ENCODE measurements at places on chromosomes 3 and 15. TPM values are rescaled to one million over a fixed set of nuclear protein-coding genes. Genes with fewer than 3 reads are reported as not detected.

Gene SYNM
- 22.0 TPM for total RNA-seq

Gene MST1R
- 6.3 TPM for total RNA-seq

DNA sequence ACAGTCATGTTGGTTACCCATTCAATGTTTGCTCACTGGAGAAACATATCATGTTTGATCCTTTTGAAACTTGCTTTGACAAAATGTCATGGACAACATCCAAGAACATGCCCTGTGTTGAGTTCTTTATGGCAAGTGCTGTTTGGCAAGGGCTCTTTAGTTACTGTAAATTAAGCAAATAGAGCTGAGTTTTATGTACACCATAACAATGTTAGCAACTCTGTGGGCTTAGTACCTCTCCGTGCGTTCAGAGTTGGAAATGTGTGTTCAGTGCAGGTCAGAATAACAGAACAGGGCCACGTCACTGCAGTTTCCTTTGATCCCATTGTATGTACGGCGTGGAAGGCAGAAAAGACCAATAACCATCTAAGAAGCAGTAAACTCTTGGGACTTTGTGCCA is 132.5 kb downstream of the MYRIP start:
- no peak for DNase-seq

DNA sequence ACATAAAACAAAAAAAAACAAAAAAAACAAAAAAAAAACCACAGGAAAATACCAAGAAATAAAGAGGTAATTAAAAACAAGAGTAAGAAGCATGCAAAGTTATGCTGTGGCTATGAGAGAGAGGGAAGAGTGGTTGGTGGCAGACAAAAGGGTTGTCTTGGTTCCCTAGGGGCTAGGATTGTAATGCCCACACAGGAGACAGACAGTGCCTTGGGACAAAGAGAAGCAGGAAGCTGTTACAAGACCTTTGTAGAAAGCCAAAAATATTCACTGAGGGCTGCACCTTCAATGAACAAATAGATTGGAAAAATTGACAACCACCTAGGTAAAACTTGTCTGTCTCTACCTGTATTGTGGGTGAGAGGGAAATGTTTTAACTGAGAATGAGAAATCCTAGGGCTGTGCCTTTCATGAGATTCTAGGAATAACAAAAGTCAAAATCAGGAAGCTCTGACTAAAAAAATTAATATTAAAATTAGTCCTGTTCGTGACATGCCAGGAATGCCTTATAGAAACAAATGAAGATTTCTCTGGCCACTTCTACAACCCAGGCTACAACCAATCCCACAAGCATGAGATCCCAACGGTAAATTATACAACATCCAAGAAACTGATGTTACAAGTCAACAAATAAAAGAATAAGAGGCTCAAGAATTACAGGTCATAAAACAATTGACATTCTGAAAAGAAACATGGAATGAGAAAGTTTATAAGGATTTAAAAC is 45.0 kb upstream of the PRICKLE2 start:
- DNase-seq: no peak

Gene FAM81A
- 0.39 TPM for total RNA-seq

Gene HIGD2B
- total RNA-seq: not detected

Gene C3orf49
- not detected for total RNA-seq

- no peak for DNase-seq
Observed at GRCh38 chr15:48989170-48989569, 25.5 kb upstream of the SHC4 start.

DNA sequence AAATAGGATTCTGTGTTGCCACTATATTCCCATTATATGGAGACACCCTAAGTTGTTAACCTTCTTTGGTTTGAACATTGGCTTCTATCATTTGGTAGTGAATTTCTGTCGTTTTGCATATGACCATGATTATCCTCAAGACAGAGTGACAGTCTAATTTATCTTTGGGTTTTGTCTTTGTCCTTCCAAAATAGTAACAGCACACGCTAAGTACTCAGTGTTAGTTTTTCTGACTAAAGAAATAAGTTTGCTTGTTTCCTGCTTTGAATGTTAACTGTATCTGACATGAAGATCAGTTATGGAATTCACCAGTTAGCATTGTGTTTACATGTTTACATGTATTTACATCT is 352.5 kb upstream of the GRM7 start:
- no peak for DNase-seq

DNA sequence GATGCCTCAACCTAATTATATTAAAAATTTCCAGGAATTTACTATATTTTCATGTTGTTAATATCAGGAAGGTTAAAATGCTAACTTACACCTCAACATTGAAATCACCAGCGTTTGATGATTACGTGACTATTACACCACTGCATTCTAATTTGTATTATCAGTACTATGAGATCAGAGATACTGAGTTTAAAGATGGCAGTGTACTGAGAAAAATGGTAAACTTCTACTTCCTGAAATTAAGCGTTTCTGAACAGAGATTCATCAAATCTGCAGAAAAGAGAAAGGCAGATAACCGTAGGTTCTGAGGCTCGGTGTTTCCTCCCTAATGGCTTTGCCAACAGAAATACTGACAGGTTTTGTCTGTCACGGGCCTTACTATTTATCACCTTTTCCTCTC is 69.9 kb downstream of the CRTC3 start:
- DNase-seq: no peak

- DNase-seq: no peak
Observed at GRCh38 chr3:191143224-191143623, 55.8 kb upstream of the OSTN start.

Gene FBLN2
- total RNA-seq: 33.5 TPM

Gene NECTIN3
- 13.7 TPM for total RNA-seq

DNA sequence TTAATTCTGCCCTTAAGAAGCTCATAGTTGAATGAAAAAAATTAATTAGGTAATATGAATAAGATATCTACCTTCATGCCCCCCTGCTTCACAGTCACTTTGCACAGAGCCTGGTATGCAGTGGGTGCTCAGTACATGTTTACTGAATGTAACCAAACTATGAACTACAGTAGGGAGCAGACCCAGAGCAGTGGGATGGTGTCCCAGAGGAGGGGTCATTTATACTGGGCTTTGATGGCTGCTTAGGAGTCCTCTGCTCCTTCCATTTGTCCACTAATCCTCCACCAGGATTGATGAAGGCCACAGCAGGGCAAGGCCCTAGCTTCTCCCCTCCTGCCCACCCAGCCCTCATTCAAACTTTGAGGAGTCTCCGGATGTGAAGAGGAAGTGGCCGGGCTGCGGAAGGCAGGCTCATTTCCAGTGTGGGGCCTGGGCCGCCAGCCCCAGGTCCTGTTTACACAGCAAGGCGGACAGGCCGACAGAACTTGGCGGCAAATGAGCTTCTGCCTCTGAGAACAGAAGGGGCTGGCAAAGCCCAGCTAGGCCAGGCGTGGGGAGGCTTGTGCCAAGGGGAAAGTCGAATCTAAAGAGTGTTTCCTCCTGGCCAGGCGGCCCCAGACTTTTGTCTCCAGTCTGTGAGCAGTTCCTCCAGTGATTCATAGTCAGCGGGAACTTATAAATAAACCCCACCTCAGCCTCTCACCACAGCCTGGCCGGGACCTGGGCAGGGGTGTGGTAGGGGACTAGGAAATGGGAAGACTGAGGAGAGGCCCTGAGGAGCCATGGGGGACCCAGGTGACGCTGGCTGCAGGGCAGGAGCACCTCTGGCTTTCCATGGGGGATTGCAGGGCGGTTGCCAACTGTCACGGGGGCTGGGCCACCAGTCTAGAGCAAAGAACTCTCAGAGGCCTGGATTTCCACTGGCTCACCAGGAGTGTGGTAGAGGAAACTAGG is 51.6 kb upstream of the LCTL start:
- no peak for DNase-seq

Gene ZIC1
- total RNA-seq: 5.9 TPM

Gene CCR9
- not detected for total RNA-seq

- DNase-seq: no peak
Observed at GRCh38 chr3:127730171-127730570, 57.4 kb downstream of the ABTB1 start.

Gene PLSCR2
- not detected for total RNA-seq

DNA sequence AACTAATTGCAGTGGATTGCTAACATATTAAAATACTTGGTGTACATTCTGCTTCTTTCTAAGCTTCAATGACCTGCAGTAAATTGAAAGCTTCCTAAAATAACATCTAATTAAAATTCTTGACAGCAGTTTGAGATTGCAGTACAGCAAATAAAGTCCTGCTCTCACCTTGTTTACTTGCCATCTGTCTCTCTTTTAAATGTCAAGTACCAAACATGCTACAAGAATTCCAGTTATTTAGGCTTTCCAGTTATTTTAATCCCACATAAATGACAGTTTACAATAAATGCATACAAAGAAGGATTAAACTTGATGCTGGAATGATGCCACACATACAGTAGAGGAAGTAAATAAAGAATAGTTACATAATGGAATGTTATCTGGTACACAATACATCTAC is 33.2 kb downstream of the CBLB start:
- DNase-seq: no peak

Gene CMTM8
- 2.8 TPM for total RNA-seq

DNA sequence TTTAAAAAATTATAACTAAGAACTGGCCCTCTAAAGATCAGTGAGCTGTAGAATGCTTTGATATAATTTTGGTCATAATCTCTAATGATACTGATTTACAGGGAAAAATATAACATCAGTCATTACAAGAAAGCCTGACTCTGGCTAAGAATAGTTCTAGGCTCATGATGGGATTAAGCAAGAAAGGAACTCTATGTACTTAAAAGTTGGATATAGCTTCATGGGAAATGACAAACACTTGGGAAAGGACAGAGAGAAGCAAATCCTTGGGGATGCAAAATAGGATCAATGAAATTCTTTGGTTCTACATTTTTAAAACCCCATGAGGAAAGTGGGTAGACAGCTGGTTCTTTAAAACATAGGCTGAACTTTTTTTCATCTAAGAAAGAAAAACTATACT is 472.7 kb upstream of the NR2F2 start:
- no peak for DNase-seq

Gene CLDN11
- 8.5 TPM for total RNA-seq

DNA sequence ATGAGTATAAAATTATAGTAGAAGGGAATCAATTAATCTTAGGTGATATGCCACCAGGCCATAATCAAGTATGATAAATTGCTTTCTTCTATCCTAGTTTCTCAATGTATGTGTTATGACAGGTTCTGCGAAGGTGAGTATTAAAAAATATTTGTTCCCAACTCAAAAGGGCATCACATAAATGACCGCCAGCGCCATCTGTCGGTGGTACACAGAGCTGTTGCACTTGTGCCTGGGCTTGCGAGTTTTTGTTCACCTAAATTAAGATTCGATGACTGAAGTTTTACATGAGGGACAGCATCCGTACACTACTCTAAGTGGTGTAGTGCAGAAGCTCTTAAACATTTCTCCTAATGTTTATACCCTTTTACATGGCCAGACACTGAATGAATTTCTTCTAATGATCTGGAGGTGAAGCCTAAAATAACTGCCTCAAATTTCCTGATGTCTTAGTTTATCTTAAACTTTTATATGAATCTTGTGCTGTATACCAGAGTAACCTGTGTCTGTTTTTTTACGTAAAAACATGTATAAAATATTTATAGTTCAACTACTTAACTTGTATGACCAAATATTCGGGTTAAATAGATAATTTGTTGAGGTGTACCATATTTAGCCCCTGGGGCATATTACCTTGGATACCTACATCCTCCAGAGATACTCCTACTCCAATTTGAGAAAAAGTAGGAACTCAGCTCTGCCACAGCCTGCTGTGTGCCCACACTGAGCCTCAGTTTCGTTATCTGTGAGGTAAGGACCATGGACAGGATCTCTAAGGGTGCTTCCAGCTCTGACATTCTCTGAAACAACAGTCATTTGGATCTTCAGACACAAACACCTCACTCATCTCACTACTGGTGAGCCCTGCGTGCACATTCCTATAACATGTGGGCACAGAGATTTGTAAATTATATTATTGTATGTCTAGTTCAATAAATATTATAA is 365.6 kb downstream of the MAGI1 start:
- DNase-seq: no peak

GRCh38 chr3:197407053-197407452 is 108.6 kb upstream of the DLG1 start:
- DNase-seq: no peak

GRCh38 chr3:61724183-61724582 is 162.8 kb downstream of the PTPRG start:
- DNase-seq: no peak

Gene FBXW12
- total RNA-seq: not detected

Gene PAQR9
- not detected for total RNA-seq

- DNase-seq: no peak
Observed at GRCh38 chr3:126345231-126345630, 12.0 kb downstream of the KLF15 start.

DNA sequence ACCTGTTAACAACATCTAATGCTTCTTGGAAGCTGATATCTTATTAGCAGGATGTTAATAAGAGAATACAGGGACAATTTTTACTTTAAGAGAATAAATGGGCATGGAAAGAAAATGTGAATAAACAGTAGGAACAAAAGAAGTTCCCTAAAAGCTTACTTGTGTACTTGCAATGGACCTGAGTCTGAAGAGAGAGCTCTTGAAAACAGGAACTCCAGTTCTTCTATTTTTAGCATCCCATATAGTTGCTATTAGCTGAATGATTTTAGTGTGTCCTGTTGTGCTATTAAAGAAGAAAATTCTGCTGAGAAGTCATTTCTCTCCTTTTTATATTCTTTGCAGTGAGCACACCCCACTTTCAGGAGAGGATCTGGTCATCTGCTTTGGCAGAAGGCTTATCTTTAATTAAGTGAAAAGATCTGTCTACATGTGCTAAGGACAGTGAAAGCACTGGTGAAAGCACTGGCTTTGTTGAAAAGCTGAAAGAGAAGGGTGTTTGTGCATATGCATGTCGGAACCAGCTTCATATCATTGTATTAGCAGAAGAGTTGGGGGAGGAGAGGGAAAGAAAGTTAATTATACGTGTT is 1.4 kb upstream of the ST3GAL6 start:
- DNase-seq: no peak

DNA sequence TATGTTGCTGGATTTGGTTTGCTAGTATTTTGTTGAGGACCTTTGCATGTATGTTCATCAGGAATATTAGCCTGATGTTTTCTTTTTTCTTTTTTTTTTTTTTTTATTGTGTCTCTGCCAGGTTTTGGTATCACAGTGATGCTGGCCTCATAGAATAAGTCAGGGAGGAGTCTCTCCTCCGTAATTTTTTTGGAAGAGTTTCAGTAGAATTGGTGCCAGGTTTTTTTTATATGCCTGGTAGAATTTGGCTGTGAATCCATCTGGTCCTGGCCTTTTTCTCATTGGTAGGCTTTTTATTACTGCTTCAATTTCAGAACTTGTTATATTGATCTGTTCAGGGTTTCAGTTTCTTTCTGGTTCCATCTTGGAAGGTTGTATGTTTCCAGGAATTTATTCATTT is 165.8 kb downstream of the VPS8 start:
- DNase-seq: no peak

DNA sequence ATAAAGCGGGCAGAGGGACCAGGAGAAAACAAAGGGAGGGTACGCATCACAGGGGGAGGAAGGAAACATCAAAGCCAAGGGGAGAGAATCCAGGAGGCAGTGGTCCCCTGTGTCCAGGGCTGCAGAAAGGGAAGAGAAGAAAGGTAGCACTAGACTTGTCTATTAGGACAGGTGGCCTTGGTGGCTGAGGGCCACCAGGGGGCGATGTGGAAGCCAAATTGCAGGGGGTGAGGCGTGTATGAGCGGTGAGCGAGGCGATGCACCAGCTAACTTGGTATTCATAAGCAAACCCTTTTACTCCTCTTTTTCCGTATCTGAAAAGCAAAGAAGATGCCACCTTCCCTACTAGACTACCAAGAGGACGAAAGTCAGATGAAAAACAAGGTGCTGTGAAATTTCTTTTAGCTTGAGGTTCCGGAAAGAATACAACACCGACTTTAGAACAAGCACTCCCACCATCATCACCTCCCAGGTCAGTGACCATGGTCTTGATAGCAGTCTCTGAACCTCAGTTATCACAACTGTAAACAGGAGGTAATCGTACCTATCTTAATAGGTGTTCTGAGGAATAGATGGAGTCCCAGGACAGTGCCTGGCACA is 654.4 kb upstream of the ADAMTS9 start:
- no peak for DNase-seq

Gene MNS1
- total RNA-seq: 4.4 TPM
